ENCODE measurements at places on chromosomes 3 and 15.

DNA sequence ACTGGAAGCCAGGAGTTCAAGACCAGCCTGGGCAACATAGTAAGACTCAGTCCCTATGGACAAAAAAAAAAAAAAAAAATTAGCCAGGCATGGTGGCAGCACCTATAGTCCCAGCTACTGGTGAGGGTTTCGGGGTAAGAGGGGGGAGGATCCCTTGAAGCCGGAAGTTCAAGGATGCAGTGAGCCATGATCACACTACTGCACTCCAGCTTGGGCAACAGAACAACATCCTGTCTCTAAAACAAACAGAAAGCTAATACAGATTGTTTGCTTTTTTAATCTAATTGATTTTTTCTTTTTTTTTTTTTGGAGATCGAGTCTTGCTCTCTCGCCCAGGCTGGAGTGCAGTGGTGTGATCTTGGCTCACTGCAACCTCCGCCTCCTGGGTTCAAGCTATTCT, 1.6 kb upstream of the IMP3 start:
- no peak for DNase-seq

- no peak for DNase-seq
Measured at GRCh38 chr3:196835086-196835485, 32.6 kb upstream of the SENP5 start.

DNA sequence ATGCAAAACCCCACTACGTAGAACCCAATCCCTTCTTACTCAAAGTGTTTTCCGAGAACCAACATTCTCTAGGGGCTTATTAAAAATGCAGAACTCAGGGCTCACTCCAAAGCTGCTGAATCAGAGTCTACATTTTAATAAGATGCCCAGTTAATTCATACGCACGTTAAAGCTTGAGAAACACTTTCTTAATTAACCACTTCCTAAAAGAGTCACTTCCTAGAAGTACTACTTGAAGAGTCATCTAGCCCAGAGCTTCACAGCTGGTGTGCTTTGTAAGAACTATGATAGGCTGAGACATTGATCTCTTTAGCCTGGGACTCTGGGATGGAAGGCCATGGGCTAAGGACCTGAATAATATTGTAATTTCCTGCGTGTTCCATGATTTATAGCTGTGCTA, 9.0 kb downstream of the COL6A5 start:
- DNase-seq: no peak

DNA sequence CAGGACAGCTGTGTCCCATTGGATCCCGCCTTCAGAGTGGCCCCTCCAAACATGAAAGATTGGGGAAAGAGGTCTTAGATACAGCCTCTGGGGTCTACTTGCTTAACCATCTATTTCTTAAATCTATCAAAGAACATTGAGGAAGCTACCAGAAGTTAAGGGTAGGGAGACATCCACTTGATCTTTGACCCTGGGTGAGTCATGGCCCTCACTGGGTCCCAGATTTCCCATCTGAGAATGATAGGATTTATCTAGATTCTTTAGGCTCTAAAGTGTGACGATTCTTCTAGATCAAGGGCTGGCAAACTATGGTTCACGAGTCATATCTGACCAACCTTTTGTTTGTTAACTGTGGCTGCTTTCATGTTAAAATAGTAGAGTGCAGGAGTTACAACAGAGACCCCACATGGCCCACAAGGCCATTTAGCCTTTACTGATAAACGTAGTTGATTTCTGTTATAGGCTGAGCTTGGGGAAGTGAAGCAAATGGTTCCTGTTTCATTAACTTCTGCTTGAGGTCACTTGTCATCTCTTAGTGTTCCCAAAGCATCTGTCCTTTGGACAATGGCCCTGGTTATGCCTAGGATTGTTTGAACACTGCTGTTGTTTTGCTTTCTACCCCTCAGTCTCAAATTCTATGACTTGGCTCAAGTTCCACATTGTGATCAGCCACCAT, 8.0 kb downstream of the MUC13 start:
- no peak for DNase-seq

DNA sequence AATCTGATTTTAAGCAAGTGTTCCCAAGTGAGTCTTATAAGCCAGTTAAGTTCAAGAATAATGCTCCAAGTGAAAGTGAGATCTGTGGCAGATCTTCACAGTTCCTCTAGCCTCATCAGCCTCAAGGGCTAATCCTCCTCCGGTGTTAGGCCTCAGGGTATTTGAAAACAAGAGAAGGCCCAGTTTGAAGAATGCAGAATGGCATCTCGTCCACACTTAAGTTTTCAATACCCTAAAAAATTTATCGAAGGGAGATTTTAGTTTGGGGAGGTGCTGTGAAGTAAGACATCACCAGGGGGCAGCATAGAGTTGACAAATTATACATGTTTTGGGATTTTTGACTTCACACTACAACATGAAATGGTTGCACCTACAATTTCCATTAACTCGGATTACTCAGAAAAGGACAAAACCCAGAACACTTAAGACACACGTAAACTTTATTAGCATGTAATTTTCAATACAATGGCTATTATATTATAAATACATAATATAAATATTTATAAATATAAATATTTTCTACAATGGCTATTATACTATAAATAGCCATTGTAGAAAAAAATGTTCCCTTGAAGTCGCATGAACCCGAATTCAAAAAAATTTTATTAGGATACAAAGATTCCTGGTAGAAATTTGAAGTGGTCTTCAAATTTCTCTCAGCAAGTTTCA, 2.3 kb upstream of the TMEM266 start:
- no peak for DNase-seq
